Activated T-cell treated with anti-CD3 and anti-CD28 coated beads for 48 hours (primary cell): ENCODE measurements at places on chromosomes 7 and 10.

DNA sequence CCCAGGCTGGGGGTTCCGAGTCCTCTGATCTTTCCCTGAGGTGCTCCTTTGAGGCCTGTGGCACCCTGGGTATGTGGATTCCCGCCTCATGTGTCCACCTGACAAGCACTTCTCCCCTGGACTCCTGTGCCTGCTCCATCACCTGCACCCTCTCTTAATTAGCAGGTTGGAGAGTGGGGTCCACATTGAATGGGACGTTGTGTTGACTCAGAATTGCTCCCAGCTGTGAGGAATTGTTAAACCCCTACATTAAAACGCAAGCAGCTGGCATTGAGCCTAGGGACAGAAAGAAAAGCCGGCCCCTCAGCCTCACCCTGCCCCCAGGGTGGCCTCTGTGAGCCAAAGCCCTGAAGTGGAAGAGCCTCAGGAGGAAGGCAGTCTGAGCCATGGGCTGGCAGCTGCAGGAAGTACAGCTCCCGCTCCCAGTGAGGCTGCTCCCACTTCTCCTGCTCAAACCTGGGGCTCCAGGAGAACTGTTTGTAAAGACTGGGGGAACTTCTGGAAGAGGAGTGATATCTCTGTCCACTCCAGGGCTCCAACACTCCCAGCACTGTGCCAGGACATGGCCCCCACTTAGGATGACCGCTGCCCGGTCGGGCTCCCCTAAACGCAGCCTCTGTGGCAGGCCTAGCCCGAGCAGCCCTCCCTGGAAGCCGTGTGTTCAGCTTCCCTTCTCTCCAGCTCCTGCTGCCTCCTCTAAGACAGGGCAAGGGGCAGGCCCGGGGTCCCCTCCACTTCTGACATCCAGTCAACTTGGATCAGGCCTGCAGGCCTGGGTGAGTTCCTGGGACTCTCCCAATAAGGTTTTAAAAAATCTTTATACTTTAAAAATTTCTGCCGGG, 1.8 kb upstream of the OPN4 start:
- no peak for DNase-seq

- DNase-seq: no peak
Observed at GRCh38 chr10:26323219-26323618, 106.6 kb downstream of the GAD2 start.

DNA sequence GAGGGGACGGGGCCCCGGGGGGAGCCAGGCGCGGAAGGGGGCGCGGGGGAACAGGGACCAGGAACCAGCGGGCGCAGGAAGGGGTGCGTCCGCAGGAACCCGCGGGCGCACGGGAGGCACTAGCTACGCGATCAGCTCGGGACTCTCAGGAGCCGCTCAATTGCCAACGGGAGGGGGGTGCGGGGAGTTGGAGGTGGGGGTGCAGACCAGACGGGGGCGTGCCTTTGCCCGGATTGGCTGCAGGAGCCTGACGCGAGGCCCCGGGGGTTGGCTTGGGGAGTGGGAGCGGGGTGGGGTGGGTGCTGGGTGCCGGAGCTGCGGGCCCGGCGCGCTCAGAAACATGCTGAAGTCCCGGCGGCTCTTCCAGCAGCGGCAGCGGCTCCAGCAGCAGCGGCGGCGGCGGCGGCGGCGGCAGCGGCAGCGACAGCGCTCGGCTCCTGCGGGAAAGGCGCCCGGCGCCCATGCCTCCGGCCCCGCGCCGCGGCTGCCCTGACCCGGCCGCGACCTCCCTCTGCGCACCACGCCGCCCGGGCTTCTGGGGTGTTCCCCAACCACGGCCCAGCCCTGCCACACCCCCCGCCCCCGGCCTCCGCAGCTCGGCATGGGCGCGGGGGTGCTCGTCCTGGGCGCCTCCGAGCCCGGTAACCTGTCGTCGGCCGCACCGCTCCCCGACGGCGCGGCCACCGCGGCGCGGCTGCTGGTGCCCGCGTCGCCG, at the start of gene ADRB1:
TSS of gene ADRB1 (plus strand) at position 335 of the 715 bp plus-strand sequence. CDS start at position 602, 267 bp downstream.
- peak; percentile 29 for DNase-seq

GRCh38 chr7:40371806-40372440, 237.1 kb downstream of the SUGCT start:
- DNase-seq: no peak

DNA sequence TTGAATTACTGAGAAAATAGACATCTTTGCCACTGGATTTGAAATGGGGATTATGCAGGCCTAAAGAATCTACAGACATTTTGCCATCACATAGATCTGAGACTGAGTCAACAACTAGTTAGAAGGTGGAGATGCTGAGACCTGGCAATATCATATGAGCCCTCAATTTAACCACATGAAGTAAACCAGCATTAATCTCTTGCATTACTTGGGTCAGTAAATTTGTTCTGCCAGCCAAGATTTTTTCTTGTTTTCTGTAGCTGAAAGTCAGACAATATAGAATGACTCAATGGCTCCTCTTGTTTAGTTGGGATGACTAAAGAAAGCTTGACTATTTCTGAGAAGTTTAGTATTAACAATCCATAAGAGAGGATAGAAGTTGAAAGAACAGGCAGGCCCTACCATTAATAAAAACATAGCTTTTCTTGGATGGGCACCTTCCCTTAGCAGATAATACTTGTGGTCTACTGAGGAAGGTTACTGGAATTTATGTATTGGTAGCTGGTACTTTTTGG, 396.7 kb upstream of the SORCS1 start:
- DNase-seq: no peak

DNA sequence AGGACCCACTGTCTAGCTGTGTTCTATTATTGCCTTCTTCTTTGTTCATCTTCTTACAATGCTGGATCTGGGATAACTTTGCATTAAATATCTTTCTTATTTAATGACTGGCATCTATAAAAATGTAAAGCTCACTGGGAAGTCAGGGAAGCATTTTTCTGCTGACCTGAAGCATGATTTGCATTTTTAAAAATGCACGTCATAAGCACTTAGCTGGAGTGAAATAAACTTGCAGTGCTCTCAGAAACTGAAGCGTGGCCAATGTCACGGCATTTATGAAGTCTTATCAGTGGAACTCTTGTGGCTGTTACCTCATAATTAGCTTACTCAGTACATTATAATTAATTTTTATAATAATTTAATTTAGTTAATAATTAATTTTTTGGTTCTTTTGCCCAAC, 59.1 kb downstream of the FRMD4A start:
- DNase-seq: no peak

DNA sequence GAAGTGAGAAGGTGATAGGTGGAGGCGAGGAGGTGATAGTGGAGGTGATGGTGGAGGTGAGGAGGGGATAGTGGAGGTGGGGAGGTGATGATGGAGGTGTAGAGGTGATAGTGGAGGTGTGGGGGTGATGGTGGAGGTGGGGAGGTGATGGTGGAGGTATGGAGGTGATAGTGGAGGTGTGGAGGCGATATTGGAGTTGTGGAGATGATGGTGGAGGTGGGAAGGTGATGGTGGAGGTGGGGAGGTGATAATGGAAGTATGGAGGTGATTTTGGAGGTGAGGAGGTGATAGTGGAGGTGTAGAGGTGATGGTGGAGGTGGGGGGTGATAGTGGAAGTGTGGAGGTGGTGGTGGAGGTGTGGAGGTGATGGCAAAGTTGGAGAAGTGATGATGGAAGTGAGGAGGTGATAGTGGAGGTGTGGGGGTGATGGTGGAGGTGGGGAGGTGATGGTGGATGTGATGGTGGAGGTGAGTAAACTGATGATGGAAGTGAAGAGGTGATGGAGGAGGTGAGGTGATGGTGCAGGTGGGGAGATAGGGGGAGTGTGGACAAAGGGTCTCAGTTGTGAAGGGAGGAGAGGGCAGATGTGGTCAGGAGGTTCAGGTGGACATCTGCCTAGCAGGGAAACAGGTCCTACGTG, 36.6 kb downstream of the ADCY1 start:
- DNase-seq: no peak

DNA sequence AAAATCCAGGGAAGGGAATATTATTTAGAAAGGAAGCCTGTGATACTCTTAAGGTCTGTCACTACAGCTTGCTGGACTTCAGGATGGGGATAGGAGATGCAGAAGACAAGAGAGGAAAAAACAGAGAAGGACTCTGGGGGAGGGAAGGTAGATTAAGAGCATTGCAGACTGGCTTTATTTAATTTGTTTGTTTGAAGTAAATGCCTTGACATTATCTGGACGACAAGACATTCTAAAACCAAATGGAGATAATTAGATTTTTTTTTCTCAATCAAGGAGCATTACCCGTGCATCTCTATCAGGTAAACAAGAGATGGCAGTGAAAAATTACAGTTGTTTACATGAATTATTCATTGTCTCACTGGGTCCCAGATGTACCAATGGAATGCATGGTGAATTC, 24.3 kb downstream of the ACTA2 start:
- DNase-seq: no peak

- DNase-seq: no peak
Observed at GRCh38 chr10:114548662-114549061, 109.4 kb downstream of the ABLIM1 start.

DNA sequence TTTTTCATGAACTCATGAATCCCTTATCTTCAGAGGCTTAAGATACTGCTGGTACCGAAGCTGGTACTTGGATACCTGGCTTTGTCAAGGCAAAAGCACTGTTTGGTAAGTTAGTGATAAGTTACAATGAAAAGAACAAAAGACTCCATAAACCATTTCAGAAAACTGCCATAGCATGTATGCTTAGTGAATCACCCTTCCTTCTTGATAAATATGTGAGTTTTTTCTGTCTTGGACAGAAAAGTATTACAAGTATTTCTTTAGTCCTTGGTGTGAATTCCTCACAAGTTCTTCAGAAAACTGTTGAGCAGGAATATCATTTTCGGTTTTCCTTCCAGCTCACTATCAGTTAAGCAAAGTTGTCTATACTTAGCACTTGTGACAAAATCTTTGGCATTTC, 25.6 kb downstream of the PUS7 start:
- no peak for DNase-seq

DNA sequence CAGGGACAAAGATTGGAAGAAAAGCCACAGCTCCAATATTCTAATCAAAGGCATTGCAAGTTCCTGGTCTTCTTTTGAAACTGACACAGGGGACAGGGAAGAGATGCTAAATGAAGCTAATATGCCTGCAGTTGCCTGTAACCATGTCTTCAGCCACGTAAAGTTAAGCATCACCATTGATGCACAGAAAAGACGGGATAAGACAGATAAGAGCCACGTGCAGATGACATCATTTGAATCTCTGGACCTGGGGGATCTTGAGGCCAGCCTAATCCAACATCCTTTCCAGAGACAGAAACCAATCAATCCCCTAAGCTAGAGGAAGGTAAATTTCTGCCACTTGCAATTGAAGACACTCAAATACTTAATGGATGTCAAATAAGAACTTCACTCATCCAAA, 93.4 kb downstream of the PIP4K2A start:
- no peak for DNase-seq

DNA sequence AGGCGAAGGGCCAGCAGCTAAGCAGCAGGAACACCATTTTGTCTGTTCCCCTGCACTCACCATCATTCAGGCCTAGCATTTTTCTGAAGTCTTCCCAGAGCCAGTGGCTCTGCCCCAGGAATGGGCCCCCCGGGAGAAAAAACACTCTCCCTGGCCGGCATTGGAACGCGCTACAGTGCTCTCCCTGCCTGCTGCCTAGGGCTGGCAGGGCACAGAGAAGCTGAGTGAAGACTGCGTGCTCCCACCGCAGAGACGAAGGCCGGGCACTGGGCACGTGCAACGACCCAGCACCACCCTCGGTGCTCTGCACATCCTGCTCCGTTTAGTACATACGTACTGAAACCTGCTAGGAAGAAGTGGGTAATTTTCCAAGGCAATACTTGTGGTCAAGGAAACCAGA, 34.4 kb downstream of the HSPA12A start:
- no peak for DNase-seq

- no peak for DNase-seq
Observed at GRCh38 chr7:135117096-135117495, 30.8 kb upstream of the TMEM140 start.

DNA sequence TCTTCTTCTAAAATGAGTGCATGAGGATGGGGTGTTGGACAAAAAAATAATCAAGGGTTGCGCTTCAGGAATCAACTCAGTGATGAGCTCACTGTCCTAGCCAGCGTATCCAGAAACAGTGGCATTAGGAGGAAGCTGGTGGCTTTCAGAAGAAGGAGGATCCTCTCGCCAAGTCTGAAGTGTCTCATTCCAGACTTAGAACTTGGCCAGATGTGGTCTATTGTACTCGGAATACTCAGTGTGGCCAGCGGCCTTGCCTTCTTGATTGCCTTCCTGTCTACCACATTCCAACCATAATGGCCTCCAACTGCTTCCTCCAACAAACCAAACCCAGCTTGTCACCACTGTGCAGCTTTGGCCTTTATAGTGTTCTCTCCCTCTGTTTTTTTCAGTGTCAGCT, 732.4 kb downstream of the KCNMA1 start:
- DNase-seq: no peak

GRCh38 chr7:54680377-54681005, 78.5 kb downstream of the SEC61G start:
- no peak for DNase-seq

- DNase-seq: no peak
Observed at GRCh38 chr10:72353965-72354355, 759 bp downstream of the DNAJB12 start.
